Stimulated activated CD8-positive, alpha-beta memory T cell treated with anti-CD3 and anti-CD28 coated beads, Interleukin-4, amount 100 ng/mL, for 4 hours (primary cell): ENCODE measurements at places on chromosomes 12 and 14.

- no peak for DNase-seq
These were observed 17.5 kb downstream of the RAD51B start for GRCh38 chr14:67837011-67837624.

DNA sequence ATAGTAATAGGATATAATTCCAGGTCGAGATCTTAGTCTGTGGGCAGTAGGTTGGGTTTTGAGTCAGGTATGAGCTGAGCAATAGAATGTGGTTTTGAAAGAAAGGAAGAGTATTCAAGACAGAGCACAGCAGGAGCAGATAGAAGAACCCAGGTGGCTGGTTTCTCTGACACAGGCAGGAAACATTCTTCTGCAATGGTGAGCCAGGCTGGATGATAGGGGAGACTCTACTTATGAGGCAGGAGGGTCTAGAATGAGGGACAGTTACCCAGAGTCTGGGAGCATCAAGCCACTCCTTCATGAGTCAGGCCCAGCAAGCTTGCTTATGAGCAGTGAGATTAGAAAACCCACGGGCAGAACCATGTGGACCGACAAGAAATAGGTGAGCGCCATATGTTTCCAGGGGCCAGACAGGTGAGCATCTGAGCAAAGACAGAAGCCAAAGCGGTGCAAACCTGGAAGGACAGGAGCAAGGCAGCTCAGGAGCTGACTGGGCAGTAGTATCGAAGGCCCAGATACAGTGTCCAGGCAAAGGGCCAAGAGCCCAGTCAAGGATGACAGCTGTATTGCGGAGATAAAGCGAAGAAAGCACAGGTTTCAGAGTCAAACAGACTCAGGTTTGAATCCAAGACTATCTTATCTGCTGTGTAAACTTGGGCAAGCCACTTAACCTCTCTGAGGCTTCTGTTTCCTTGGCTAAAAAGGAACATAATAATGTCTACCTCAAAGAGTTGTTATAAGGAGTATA lies 22.5 kb upstream of the PCNX1 start:
- no peak for DNase-seq

GRCh38 chr12:6375269-6376078 lies at the start of gene SCNN1A:
SCNN1A (minus strand) TSS chr12:6375563; CDS start chr12:6374783, 780 bp downstream.
- no peak for DNase-seq

DNA sequence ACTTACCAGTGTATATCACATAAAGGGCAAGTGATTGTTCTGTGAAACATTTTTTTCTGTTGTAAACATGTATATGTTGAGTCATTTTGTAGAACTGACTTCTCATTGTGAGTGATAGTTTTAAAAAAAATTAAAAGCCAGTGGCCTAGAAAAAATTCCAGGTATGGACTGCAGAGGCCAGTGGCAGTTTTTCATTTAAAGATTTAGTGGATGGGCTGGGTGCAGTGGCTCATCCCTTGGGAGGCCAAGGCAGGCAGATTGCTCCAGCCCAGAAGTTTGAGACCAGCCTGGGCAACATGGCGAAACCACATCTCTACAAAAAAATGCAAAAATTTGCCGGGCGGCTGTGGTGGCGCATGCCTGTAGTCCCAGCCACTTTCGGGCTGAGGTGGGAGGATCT lies 84.7 kb upstream of the MDM1 start:
- DNase-seq, result no peak

- DNase-seq, result no peak
These were observed 280.3 kb downstream of the KSR2 start for GRCh38 chr12:117688446-117688845.

- no peak for DNase-seq
These were observed 357.4 kb downstream of the ATP23 start for GRCh38 chr12:58298803-58299202.

- no peak for DNase-seq
These were observed 215.4 kb upstream of the DCN start for GRCh38 chr12:91397866-91398532.

- no peak for DNase-seq
These were observed 34.9 kb downstream of the PPHLN1 start for GRCh38 chr12:42360747-42361403.

- DNase-seq, result no peak
These were observed 113.4 kb downstream of the CRADD start for GRCh38 chr12:93790472-93791152.

DNA sequence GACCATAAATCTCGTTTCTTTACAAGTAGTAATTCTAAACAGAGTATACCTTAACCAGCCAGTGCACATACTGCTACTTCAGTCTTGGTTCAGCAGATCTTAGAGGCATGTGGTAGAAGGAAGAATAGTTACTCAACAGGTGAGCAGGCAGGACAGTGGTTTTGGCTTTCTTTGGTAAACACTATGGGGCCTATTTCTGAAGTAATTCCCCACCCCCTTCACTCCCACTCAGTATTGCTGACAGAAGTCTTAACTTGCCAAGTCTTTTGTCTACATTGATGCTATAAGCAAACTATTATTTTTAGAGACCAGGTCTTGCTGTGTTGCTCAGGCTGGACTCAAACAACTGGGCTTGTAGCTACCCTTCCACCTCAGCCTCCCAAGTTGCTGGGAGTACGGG lies 68.5 kb downstream of the FBXO34 start:
- DNase-seq, result no peak

DNA sequence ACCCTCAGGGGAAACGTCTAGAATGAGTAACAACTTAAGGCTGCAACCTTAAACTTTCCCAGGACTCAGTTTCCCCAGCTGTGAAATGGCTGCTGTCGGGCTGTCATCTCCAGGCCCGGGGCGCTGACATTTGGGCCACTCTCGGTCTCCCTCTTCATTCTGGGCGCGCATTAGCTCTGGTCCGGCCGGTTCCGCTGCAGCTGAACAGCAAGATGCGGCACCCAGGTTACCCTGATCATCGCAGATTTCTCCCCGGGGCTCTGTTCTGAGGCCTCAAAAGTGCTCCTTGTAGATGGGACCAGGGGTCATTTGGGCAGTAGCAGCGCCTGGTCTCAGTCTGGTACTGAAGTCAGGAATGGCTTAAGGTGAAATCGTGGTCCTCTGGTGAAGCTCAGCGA lies 890 bp upstream of the BCL7A start:
- no peak for DNase-seq

- no peak for DNase-seq
These were observed 36.4 kb upstream of the NR1H4 start for GRCh38 chr12:100437038-100437841.

DNA sequence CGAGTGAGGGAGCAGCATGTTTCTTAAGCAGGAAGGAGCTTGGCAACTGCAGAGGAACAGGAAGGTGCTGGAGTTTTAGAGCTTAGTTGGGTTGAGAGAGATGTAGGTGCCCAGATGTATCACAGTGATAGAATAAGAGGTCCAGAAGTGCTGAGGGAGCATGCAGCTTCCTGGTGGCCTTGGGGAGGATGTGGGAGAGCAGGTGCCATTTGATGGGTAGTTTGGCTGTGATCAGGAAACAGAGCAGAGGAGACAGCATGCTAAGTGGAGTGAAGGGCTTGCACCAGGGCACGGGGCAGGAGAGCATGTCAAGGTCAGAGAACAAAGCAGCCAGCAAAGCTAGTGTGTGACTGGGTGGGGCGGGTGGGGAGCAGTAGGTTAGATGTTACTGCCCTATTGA lies 74.8 kb downstream of the PAPOLA start:
- no peak for DNase-seq

GRCh38 chr12:20492251-20492760 lies 124.0 kb downstream of the PDE3A start:
- DNase-seq, result no peak

- no peak for DNase-seq
These were observed 228.3 kb downstream of the SLC41A2 start for GRCh38 chr12:104729610-104730446.

- DNase-seq, result no peak
These were observed 1480.2 kb downstream of the AACS start for GRCh38 chr12:126545411-126545810.

DNA sequence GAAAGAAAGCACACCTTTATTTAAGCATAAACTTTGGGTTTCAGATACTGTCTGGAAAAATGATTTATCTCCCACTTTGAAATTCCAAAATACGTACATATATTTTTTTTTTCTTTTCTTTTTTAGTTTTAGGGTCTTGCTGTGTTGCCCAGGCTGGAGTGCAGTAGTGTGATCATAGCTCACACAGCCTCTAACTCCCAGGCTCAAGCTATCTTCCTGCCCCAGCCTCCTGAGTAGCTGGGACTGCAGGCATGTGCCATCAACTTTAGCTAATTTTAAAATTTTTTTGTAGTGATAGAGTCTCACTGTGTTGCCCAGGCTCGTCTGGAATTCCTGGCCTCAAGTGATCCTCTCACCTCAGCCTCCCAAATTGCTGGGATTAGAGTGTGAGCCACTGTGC lies 45.9 kb upstream of the PAPLN start:
- DNase-seq, result no peak

DNA sequence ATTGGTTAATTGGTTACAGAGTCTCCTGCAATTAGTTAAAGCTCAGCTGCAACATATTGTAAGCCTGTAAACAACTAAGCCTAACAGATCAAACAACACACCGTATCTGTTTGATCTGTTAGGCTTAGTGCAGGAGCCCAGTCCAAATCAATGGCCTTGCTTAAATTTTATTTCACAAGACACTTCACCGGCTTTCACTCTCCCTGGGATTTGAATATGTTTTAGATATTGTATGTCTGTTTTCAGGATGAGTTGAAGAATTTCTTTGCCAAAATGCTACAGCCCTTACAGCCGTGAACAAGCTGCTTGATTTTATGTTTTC lies 5.5 kb upstream of the RNASE1 start:
- no peak for DNase-seq

- DNase-seq, result no peak
These were observed 347.2 kb downstream of the CCDC91 start for GRCh38 chr12:28537474-28537873.

DNA sequence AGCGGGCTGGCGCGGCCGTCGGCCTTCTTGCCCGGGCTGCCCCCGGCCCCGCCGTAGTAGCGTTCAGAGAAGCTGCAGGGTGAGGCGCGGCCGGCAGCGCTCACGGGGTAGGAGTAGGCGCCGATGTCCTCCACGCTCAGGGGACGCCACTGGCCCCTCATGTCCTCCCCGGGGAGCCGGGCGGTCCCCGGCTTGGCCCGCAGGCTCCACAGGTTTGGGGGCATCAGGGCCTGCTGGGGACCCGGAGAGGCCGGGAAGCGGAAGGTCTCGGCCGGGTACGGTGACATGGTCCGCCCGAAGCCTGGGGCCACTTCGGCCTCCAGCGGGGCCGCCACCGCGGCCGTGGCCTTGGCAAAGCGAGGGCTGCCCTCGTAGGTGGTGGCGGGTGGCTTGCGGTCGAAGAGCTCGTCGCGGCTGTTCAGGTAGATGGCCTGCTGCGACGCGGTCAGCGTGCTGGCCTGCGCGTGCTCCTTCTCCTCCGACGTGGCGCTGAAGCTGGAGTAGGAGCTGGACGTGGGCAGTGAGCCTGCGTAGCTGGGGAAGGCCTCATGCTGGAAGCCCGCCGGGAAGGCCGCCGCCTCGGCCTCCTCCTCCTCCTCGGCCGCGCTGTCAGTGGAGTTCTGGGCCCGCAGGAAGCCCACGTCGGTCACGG lies 48.7 kb downstream of the BEGAIN start:
- no peak for DNase-seq

- no peak for DNase-seq
These were observed 60.7 kb upstream of the GZMB start for GRCh38 chr14:24694680-24695079.

GRCh38 chr12:39467432-39467870 lies 24.5 kb upstream of the KIF21A start:
- DNase-seq, result no peak

DNA sequence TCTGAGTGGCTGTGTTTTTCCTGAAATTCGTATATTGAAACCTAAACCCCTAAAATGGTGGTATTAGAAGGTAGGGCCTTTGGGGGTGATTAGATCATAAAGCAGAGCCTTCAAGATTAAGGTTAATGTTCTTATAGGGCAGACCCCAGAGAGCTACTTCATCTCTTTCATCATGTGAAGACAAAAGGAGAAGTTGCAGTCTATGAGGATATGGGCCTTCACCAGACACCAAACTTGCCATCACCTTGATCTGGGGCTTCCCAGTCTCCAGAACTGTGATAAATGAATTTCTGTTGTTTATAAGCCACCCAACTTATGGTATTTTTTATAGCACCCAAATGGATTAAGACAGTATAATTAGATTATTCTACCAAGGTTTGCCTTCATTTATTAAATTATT lies 275.0 kb upstream of the ATP2B1 start:
- no peak for DNase-seq

GRCh38 chr14:73462048-73462715 lies 3.8 kb upstream of the NUMB start:
- DNase-seq, result no peak

DNA sequence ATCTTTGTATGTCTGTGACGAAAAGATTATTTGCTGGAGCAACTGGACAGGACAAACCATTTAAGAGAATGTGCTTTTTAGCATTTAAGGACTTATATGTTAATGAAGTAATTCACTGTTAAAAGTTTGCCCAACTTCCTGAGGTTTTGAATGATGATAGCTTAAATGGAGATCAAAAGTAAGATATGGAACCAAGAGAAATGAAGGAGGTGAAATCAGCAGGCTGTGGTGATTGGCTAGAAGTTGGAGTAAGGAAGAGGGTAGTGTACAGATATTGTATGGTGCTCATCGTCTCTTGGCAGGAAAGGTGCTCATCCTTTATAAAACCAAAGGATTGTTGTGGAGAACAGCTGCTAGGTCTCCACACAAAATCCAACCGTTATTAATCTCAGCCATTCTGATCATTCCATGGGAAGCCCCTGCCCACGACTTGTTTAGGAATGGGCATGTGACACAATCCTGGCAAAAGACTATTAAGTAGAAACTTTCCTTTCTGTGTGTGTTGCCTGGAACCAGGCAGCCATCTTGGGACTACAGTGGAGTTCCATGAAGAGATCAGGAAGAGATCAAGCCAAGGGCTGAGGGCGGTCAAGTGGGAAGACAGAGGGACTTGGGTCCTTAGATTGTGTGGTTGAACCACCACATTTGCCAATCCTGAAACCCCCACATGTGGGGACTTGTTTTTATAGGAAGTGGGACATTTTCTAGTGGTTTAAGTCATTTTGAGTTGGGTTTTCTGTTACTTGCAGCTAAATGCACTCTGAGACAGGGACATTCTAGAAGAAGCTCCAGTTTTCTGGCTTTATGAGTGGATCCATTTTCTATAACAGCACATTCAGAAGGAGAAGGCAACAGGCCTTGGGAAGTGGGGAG lies 56.8 kb upstream of the CHST11 start:
- DNase-seq, result no peak

DNA sequence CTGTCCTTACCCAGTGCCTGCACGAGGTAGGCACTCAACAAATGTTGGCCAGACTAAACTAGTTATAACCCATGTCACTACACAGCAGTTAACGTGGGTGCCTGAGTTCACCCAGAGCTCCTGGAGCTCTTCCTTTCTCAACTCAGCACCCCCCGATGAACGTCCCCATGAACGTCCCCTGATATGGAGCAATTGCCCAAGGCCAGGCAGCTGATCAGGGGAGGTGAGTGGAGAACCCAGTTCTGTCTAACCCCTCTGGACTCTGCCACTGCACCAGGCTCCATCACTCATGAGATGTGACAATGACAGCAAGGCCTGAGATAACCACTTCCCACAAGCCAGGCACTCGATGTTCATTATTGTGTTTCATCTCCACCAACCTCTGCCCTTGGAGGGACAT lies 199.0 kb downstream of the BCL11B start:
- no peak for DNase-seq

- DNase-seq, result no peak
These were observed 116.4 kb downstream of the DICER1 start for GRCh38 chr14:95040708-95041476.
